Mesangial cell (primary cell): ENCODE measurements at places on chromosomes 4 and X. TPM values are rescaled to one million over a fixed set of nuclear protein-coding genes. Genes with fewer than 3 reads are reported as not detected.

The TMPRSS11A gene
- total RNA-seq = not detected in 2 replicates

The VCX3B gene
- total RNA-seq = not detected in 2 replicates

The DTHD1 gene
- not detected in 2 replicates for total RNA-seq

The GPRIN3 gene
- 0.81 and 3.5 TPM in 2 replicates for total RNA-seq
